ENCODE measurements at places on chromosomes 11 and 22. TPM values are rescaled to one million over a fixed set of nuclear protein-coding genes. Genes with fewer than 3 reads are reported as not detected.

- H3K4me1 ChIP-seq = no peaks in the 10 kb centered on the region
- H3K27me3 ChIP-seq = no peaks in the 10 kb centered on the region
- H3K27ac ChIP-seq = no peak overlapping the region
- no peak for DNase-seq
- no peaks in the 10 kb centered on the region for H3K36me3 ChIP-seq
Observed at GRCh38 chr11:71349627-71350026, 97.2 kb upstream of the SHANK2 start.

DNA sequence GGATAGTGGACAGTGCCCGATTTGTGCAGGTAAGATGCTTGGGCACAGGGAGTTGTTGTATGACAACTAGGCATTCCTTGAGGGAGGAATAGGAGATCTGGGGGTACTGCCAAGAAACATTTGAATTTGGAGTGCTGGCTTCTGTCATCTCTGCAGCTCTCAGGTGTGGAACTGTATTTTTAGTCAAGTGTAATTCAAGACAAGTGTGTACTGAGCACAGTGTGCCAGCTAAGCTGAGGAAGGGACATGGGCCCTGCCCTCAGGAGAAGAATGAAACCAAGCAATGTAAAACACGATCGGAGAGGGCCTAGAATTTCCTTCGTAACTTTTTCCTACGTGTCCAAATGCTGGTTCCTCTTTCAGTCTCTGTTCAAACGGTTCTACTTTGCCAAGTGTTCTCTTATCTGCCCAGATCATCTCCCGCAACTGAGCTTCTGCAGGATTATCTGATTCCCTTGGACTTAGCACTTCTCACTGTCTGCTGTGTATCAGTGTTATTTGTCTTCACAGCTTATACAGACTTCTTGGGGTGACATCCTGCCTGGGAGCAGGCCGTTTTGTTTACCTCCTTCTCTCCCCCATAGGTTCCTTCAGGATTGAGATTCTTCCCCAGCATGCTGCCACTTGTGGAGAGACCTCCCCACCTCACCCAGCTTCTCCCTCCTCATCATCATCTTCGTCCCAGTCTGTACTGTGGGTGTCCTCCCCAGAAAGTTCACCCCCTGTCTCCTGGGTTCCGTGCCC, 27.6 kb downstream of the ART5 start:
- H3K4me1 ChIP-seq = no peaks in the 10 kb centered on the region
- H3K27ac ChIP-seq = no peak overlapping the region
- no peaks in the 10 kb centered on the region for H3K27me3 ChIP-seq
- H3K36me3 ChIP-seq = no peaks in the 10 kb centered on the region

POGLUT3 gene
- 44.4 TPM for total RNA-seq

APOA4 gene
- not detected for total RNA-seq

All from spinal cord (tissue), 10 donors.